Stimulated activated CD8-positive, alpha-beta memory T cell treated with anti-CD3 and anti-CD28 coated beads, Interleukin-4, amount 100 ng/mL, for 1 hour (primary cell): ENCODE measurements at places on chromosomes 7 and 10.

DNA sequence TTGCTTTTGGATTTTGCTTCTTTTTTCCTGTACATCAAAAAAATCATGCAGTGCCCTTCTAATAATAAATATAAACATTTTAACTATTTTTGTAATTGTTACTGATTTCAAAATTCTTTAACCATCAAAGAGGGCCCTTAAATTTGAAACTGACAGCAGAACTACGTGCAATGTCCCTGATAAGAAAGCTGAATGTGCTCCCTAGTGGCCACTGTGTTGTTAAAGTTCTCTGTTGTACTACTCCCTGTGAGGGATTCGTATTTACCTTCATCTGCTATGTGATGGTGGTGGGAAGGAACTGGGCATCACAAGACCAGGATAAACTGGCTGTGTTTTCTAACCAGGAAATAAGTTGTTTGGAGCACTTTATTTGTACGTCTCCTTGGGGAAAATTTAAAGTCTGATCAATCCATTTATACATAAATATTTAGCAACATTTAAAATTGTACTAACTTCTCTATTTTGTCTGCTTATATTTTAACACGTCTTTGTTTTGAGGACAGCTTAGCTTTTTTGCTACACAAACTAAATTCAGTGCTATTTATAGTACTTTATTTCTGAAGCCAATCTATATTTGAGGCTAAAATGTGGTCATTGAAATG lies 322.4 kb downstream of the HGF start:
- DNase-seq = no peak

DNA sequence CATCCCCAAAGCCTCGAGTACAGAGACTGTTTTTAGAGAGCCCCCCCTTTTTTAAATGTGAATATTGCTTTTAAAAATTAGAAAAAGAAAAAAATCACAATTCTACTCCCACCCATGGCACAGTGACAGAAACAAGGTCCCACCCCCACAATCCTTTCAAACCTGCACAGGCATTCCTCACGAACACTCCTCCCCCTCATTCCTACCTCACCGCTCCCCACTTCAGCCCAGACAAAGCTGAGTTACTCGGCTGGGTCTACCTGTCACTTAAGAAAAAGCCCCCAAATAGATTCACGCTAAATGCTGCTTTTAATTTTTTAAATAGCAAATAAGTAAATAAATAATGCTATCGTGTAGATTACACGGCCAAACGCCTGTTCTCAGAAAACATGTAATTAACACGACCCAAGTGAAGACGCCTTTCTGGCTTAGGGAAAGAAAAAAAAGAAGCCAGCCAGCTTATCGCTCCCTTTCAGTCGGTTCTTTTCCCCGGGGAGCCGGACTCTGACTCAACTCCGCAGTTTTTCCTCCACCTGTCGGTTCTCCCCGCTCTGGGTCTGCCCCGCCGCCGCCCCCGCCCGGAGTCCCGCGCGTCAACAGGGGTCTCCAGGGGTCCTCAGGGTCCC lies 739 bp downstream of the MPP7 start:
- DNase-seq = no peak

- no peak for DNase-seq
Observed at GRCh38 chr10:63751836-63752235, 230.6 kb downstream of the REEP3 start.

DNA sequence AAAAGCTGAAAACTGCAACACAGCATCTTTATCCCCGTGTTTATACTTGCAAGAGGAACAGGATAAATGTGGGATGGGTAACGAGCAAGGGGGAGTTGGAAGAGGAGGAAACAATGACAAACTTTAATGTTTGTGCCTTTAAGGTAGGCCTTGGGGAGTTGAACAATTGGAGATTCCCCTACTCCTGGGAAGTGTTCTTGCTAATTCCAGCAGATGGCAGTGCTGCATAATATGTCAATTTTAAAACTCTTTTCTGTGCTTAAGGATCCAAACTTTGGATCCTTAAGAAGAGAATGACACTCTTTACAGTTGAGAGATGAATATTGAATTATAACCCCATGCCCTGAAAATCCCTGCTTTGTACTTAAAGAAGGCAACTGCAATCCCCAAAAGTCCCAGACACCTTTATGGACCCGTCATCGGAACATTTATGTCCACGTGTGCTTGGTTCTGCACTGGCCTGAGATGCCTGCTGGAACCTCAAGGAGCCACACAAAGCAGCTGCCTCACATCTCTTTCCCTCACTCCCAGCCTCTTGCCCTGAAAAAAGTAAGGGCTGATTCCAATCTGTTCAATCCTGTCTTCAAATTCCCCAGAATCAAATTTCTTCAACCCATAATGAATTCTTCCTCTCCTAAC lies 12.0 kb downstream of the IFIT5 start:
- no peak for DNase-seq

DNA sequence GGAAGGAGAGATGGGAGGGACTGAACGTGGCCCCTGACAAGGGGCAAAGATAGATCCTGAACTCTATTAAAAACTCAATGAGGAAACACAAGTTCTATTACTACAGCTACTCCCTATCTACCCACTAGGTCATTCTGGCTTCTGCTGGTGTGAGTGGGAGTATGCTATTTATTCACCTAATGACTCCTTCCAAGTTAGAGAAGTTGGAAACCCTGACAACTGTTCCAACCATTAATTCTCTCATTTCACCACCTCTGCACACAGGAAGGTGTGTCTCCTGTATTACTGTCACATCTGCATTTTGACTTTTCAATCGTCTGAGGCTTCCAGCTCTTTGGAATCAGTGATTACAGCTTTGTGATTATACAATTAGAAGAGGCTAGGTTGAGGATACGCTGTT lies 169.4 kb upstream of the ADO start:
- no peak for DNase-seq

GRCh38 chr7:124390301-124390700 lies 357.4 kb upstream of the TMEM229A start:
- DNase-seq = no peak

DNA sequence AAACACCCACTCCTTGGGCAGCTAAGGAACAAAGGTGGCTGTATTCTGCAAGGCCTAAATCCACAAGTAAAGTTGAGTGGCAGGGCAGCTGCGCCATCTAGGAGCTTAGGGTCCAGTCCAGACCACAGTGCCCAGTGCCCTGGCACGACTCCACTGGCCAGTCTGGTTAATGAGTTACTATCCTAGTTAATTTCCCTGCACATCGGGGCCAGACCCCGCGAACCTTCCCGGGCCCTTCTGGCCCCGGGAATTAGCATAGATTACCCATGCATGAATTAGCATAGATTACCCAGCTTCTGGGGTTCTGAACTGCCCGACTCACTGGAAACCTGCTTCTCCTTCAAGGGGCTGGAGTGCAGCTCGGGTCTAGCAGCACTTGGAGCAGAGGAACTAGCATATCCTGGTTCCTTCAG lies 3.2 kb upstream of the EMX2 start:
- no peak for DNase-seq

- DNase-seq = no peak
Observed at GRCh38 chr7:152674860-152675758, 832 bp downstream of the XRCC2 start.

- no peak for DNase-seq
Observed at GRCh38 chr7:130425796-130426195, 15.0 kb downstream of the CEP41 start.

DNA sequence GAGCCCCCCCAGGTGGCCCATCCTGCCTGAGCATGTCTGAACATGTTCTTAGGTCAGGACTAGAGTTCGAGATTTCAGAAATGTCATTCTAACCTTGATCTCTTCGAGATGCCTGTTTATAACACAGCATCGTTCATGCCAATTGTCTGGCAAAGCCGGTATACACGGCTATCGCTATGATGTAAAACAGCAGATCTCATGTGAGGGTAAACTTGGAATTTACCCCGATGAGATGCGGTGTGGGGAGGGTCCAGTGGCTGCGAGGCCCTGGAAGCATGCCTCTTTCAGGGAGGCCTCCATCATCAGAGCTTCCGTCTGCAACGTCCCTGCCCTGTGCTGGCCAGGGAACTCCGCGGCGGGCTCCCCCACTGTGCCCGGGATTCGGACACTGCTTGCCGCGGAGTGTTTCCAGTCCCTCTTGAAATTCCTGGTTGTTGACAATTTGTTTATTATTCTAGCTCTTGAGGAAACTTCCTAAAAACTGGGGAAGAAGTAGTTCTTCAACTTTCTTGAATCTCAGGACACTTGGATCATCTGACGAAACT lies 168.6 kb upstream of the RHEB start:
- no peak for DNase-seq

- DNase-seq = no peak
Observed at GRCh38 chr10:47301833-47302232, 1.8 kb downstream of the GDF10 start.

GRCh38 chr10:94129393-94130130 lies 135.8 kb downstream of the PLCE1 start:
- DNase-seq = no peak

DNA sequence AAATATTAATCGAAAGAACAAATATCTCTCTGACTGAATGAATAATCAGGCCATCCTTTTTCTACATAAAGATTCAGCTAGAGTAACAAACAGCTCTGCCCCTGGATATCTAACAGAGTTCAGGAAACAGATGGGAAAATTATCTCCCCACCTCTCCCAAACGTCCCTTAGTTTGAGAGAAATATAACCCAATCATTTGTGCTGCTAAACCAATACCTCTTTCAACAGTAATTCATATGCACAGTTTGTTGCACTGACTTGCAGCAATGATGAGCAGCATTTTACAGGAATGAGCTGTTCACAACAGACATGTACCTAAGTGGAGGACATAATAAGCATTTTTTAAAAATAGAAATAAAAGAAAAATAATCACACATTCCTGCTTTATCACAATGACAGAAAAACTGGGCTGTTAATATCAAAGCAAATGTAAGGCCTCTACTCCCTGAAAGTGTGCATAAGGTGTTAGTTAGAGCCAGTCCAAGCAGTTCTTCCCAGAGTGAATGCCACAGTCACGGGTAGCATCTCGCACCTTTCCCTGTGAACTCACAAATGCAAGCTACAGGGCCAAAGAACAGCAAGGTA lies 2.3 kb downstream of the CREB3L2 start:
- no peak for DNase-seq

DNA sequence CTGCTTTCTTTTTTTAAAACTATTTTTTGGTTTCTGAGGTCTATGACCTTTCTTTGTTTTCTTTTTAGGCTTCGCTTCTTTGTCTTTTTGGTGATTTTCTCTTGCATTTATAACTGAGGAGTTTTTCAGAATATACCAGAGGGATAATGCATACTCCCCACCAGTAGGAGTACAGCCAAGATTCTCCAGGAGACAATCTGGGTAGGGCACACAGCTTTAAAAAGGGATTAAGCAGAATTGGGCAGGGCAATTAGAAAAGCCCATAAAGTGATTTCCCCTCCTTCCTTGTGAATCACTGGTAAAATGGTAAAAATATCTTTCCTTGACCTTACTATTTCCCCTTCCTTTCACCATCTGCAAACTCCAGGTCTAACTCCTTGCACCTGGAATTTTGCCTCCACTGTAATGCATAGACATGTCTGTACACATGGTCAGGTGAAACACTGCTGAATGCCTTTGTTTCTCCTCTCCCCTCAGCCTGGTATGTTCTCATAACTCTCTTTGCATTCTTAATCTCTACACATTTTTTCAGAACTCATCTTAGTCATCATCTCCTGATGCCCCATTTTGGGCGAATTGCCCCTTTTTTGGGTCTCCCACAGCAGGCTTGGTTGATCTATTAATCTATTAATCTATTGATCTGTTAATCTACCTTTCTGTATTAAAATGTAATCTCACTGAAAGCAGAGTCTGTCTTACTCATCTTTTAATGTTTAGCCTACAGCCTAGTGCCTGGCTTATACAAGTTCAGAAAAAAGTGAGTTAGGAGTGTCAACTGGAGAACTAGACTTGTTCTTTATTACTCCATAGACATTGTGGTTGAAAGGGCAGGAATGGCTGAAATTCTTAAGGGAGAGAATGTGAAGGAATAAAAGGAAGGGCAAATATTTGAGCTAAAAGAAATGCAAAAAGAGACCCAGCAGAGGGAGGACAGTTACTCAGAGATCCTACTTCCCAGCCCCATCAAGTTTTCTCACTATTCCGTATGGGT lies 64.6 kb downstream of the MDFIC start:
- no peak for DNase-seq

- DNase-seq = no peak
Observed at GRCh38 chr7:9961161-9961922, 1012.3 kb upstream of the PHF14 start.

DNA sequence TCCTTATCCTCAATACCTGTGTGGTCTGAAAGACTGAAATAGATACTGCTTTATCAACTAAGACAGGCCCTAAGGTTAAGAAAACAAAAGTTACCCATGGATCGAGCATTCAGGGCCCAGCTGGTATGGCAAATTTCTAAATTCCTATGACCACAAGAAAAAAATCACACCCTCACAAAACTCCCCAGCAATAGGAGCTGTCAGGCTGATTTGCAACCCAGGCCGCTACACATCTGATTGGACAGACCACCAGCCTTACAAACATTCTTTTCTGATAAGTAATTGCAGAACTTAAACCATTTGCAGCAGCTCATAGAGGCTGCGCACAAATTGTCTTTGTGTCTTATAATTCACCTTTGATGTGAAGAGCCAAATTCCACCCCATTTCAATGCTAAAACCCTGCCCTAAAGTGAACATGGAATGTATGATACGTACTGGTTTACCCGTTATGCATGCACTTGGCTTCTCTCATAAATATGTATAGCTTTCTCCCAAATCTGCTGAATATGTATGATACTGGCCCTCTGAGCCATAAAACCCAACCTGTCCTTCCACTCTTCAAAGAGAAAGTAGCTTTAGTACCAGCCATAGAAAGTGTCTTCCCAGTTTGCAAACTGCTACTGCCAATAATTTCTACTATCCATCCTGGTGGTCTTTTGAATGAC lies 842.5 kb downstream of the GRID1 start:
- no peak for DNase-seq

- no peak for DNase-seq
Observed at GRCh38 chr7:155533827-155534690, 12.3 kb downstream of the CNPY1 start.

DNA sequence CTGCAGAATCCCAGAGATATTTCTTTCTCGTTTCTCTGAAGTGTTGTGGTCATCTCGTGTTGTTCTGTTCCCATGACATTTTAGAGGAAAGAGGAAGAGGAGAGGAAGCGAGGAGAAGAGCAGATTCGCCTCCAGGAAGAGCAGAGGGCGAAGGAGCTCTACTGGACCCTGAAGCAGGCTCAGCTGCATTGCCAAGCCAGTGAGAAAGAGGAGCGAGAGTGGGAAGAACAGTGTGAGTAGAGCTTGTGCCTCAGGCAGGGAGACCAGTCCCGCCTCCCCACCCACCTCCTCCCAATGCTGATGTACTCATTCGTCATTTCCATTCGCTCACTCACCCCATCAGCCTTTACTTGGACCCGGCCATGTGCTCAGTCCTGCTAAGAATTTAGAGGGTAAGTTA lies 50.8 kb downstream of the SH2D4B start:
- DNase-seq = no peak
